Choroid plexus epithelial cell (primary cell): ENCODE measurements at places on chromosomes 2 and 18.
A peak's percentile ranks its signal among the peaks of the same experiment; 100 is the strongest.

DNA sequence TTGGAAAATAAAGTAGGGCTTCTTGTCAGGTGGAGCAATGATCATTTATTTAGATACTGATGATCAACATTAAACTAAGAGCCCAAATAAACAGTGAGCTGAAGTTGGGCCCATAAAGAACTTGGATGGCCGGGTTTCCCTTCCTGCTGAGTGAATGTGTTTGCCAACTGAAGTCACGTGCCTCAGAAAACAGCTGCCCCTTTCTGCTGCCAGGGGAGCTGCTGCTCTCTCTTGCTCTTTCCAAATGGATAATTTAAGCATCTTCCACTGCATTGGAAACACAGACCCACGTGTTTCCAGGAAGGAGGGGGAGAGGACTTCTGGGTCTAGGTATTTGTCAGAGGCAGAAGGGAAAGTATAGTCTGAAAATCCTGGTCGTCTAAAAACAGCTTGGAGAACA lies 22.9 kb upstream of the NCKAP5 start:
- peak; percentile 30 for DNase-seq

DNA sequence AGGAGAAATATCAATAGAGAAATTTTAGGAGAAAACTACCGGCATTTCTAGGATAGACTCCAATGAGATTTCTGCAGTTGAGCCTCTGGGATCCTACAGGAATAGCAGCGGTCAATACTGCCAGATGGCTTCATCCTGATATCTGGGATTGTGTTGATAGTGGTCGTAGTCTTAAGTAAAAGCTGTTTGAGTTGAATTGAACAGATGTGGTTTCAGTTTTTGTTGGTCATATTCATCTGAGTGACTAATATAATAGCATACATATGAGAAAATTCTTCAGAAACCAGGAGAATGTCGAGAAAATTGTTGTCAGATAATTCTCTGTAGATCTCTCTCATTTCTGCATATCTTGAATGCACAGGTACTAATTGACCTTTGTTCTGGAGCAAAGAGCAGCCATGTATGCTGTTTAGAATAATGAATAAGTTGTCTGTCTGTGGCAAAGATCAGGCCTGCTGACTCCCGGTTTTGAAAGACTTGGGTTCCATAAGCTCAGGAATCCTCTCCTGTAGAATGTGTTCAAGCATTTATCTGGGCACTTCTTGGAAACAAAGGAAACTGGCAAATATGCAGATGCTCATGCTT lies 288.1 kb downstream of the TMX3 start:
- no peak for DNase-seq

DNA sequence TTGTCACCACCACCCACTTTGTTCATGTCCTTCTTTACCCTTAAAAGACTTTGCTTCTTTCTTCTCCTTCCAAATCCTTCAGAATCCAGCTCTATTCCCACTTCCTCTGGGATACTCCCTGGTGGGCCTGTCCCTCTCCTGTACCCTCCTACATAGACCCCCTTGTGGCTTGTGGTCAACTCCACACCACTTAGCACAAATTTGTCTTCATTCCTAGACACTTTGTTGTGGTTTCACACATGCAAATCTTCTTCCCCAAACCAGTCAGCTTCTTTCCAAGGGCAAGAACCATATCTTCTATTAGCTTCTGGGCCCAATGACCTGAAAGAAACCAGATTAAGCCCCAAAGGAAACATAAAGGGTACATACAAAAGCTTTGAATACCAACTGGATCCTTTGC lies 342.4 kb downstream of the TNS1 start:
- DNase-seq = no peak

- no peak for DNase-seq
These were observed 4.7 kb downstream of the LBH start for GRCh38 chr2:30235859-30236535.

DNA sequence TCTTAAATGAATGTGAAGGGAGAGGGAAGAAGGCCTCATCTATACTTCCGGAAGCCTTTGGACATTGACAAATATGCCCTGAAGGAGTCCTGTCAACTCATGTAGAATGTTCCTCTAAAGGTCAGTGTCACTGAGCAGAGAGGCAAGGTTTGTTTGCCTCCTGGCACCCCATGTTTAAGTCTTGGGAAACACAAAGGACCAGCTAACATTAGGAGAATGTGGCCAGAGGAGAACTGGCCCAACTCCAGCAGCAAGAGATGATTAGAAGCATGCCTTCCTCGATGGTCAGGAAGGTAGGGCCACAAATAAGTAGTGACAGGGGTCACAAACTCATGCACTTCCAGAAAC lies 5.7 kb downstream of the DYSF start:
- no peak for DNase-seq

DNA sequence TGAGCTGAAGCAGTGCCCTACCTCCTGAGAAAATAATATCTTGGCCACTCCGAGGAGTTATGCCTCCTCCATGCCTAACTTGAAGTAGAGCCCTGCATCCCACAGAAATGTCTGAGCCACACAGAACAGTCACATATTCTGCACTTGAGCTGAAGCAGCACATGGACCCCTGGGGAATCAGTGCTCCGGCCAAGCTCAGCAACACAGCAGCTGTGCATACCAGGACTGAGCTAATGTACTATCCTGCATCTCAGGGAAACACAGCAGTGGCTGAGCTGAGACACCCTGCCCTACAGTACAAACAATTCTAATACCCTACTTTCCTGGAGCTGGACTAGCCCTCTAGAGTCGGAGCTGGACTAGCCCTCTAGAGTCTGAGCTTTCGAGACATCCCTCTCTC lies 166.9 kb downstream of the ZNF516 start:
- DNase-seq = no peak

- peak; percentile 49 for DNase-seq
These were observed 128.7 kb downstream of the MAP3K20 start for GRCh38 chr2:173204316-173204715.
